ENCODE measurements at places on chromosomes 4 and X.

GRCh38 chr4:133151341-133151690, 2.2 kb downstream of the PCDH10 start:
- DNase-seq, result no peak

- DNase-seq, result no peak
Measured at GRCh38 chrX:23871905-23872546, 35.7 kb downstream of the APOO start.

GRCh38 chr4:152408514-152409327, 127.2 kb downstream of the FBXW7 start:
- DNase-seq, result no peak

DNA sequence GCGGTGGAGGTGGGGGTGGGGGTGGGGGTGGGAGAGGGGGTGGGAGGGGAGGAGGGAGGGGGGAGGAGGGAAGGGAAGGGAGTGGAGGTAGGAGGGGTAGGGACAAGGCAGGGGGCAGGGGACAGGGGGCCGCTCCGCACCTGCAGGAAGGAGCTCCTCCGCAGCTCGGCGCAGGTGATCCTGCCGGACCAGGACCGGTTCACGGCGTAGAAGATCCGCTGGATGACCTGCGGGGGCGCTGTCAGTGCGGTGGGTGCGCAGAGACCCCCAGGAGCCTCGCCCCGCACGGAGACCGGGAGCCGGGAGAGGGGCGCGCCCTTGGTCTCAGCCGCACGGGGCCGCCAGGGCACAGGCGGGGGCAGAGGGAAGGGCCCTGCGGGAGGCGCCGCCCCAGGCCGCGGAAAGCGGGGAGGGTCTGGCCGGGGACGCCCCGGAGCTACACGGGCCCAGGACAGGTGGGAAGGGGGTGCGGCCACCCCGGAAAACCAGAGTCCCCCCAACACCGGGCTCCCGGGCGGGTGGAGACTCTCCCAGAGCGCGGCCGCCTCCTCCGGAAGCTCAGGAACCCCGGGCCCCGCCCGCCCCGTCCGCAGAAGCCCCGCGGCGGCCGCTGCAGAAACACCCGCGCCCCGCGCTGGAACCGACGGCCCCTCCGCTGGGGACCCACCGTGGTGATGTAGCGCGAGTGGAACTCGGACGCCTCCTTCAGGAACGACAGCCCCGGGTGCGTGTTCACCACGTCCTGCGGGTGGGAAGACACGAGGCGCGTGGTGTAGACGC, 27.6 kb upstream of the GTPBP6 start:
- no peak for DNase-seq
